ENCODE measurements at places on chromosomes 7 and 10. TPM values are rescaled to one million over a fixed set of nuclear protein-coding genes. Genes with fewer than 3 reads are reported as not detected.

CCZ1 gene
- 66.9 TPM for total RNA-seq

ZNF736 gene
- 4.2 TPM for total RNA-seq

DNA sequence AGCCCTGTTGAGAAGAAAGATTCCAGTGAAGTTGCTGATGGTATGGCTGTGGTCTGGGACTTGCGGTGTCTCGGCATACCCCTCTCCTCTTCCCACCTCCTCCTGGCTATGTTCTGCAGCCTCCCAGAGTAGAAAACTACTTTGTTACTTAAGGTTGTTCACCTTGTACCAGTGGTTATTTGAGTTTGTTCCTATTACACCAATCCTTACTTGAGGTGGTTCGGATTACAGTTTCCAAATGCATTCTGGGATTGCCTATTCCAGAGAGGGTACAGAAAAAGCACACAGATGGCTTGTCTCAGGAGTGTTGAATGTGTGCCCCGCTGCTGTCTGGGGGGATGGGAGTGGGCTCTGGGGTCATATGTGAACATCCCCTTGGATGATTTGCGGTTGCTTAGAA is 6.8 kb upstream of the ZNF783 start:
- ATAC-seq: no peak

- ATAC-seq: no peak
Observed at GRCh38 chr7:112366886-112367285, 83.4 kb upstream of the IFRD1 start.

DNA sequence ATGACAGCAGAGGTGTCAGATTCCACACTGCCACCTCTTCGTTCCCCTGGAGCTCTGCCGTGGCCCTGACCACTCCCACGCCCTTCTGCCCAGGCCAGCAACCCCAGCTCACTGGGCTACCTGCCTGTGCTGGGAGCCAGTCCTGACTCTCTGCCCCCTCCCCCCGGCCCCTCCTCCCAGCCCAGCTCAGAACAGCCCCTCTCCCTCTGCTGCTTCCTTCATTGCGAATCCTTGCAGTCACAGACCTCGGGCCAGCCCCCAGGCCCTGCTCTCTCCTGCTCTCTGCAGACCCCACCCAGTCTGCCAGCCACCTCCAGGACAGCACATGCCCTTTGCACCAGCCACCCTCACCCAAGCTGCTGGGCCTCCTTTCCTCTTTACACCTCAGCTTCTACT is 60.4 kb downstream of the TCERG1L start:
- ATAC-seq: no peak

DNA sequence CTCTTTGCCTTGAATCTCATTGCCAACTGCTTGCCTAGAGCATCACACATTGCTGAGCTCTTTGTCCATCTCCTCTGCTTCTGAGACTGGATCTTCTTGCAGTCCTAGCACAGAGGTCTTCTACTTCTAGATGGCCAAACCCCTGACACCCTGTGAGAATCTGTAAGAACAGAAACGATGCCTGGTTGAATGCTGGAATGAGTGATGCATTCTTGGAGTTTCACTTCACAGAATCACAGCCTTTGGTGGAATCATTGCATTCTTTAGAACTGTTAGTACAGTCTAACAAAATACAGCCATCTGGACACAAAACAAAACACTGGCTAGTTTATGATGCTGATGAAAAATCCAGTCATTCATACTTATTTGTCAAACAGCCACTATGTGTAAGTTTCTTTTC is 141.7 kb upstream of the ITGB1 start:
- no peak for ATAC-seq

GRCh38 chr10:31707093-31708039 is 221.3 kb downstream of the ARHGAP12 start:
- peak; percentile 64 for ATAC-seq

DNA sequence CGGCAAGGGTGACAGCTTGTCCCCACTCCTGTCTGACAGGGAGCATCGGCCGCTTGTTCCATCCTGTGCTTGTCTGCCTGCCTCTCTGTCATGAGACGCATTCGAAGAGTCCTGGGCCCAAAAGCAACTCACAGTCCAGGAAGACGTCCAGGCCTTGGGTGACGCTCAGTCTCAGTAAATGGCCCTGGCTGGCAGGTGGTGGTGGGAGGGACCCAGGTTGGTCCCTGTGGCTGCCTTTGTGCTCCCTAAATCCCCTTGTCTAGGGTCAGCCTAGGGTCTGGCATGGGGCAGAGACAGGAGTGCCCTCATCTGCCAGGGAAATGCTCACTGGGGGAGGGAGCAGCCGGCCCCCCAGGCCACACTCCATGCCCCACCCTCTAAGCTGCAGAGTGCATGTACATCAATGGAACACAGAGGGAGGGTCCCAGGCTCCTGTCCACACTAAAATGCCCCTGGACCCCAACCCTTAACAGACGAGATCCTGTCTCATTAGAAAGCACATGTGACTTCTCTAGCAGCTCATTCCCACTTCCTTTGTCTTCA is 295.2 kb upstream of the ZNF32 start:
- ATAC-seq: no peak

- no peak for ATAC-seq
Observed at GRCh38 chr7:128145191-128145590, 95.9 kb upstream of the LEP start.

DNA sequence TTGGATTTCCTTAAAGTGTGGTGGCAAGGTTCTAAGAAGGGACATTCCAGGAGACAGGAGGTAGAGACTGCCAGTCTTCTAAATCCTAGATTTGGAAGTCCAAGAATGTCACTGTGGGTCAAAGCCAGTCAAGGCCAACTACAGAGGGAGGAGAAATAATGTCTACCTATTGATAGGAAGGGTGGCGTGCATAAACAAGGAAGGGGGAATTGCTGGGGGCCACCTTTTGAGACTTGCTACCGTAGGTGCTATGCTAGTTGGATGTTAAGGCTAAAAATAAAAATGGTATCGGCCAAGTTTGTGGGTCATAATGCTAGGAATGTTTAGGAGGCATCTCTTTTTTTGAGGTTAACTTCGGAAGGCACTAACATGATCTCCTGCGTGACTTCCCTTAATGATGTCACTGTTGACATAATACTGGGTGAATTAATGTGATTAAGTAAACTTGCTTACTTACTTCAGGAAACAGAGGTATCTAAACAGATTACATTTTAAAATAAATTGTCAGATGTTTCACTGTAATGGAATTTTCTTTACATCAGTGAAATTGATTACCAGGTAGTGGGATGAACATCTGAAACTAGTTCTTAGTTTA is 4.8 kb downstream of the BTRC start:
- ATAC-seq: no peak

GRCh38 chr10:116287906-116288501 is 15.0 kb upstream of the GFRA1 start:
- no peak for ATAC-seq

RSPH10B2 gene
- 0.28 TPM for total RNA-seq

GRCh38 chr7:7099584-7100014 is 82.7 kb upstream of the C1GALT1 start:
- ATAC-seq: peak; percentile 85

CYP3A7 gene
- not detected for total RNA-seq

- ATAC-seq: no peak
Observed at GRCh38 chr10:116141855-116142254, 131.2 kb downstream of the GFRA1 start.

SFXN3 gene
- total RNA-seq: 4.9 TPM

DNA sequence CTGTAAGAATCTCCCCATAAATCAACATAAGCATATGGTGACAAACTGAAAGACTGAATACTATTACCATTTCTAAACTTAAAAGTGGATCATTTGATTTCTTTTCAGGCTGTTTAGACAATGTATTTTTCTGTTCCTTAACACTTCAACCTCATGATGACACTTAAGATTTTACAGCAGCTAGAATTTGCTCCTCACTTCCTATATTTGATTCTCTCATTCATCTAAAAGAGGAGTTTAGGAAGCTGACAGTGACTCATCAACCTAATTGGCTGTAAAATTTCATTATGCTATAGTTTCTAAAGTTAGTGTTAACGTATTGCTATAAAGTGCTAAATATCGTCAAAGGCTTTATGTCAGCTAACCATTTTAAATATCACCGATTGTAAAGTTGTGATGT is 478.7 kb downstream of the GRM8 start:
- no peak for ATAC-seq

GRCh38 chr7:127652333-127653248 is 597 bp downstream of the SND1 start:
- peak; percentile 15 for ATAC-seq

DNA sequence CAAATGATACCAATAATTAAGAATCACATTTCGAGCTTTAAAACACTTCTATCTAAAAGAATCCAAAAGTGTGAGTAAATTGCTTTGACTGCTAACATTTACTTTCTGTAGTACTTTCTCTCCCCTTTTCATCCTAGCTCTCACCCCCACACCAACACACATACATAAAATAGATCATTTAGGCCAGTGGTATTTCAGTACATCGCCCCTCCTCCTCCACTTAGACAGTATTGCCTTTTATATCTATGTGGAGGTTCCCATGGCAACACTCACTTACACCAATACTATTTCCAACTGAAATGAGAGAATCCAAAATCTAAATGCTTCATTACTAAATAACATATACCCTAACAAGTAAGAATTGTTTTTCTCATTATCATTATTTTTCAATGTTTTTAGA is 58.9 kb downstream of the HIBADH start:
- ATAC-seq: no peak

DNA sequence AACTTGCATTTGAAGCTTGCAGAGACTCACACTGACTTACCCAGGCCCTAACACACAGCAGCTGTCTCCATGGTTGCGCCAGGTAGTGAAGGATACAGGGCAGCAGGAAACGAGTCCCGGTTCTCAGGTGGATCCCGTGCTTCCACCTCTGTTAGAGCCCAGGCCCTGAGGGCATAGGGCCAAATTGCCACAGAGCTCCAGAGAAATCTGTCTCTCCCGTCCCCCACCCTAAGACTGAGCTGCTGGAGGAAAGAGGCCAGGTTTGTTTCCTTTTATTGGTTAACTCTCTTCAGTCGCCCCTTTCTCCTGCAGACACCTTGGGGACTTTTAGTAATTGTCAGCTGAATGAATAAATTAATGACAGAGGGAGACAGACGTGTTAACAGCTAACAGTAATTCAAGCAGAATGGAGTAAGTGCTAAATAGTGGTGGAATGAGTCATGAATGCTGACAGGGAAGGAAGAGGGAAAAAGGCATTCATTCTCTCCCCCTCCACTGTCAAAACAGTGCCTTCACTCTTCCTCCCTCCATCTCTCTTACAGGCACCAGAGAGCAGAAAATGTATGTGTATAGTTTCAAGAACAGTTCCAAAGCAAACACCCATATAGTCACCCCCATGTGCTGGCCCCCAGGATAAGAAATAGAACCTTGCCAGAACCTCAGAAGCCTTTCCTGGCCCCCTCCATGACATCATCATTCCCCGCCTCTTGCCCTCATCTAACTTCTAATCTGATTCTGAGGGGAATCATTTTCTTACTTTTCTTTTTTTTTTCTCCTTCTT is 16.8 kb upstream of the DLG5 start:
- peak; percentile 78 for ATAC-seq

Data from esophagus mucosa (tissue), 1 donor.